ENCODE measurements at places on chromosomes 16 and 17. TPM values are rescaled to one million over a fixed set of nuclear protein-coding genes. Genes with fewer than 3 reads are reported as not detected.

GRCh38 chr16:89738072-89738377 is 16.7 kb downstream of the ZNF276 start:
- DNase-seq = no peak

Gene KCNJ12
- not detected for total RNA-seq

DNA sequence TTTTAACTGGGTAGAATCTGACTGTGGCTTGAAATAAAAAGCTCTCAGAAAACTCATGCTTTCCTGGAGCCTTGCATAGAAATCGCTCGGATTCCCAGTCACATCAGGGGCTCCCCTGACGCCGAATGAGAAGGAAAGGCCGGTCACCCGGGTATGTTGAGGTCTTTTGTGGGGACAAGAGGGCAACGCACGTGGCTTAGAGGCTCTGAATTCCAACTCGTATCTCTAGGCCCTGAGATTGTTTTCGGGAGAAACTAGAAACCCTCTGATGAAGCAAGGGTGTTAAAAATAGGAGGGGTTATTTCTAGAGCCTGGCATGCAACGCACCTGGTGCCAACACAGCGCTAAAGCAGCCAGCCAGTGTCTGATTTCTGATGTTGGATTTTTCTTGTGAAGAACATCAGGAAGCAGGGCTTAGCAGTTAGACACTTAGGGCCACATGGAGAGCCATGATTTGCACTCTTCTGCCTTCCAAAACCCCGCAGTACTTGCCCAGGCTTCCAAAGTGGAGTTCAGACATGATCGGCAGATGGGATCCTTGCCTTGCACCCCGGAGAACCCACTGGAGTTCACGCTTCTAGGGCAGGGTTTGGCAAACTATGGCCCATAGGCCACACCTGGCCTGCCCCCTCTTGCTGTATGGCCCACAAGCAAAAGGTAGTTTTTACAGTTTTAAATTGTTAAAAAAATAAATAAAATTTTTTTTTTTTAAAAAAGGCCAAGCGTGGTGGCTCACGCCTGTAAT is 12.6 kb downstream of the CACNG1 start:
- DNase-seq = no peak

Gene FOXL1
- not detected for total RNA-seq

DNA sequence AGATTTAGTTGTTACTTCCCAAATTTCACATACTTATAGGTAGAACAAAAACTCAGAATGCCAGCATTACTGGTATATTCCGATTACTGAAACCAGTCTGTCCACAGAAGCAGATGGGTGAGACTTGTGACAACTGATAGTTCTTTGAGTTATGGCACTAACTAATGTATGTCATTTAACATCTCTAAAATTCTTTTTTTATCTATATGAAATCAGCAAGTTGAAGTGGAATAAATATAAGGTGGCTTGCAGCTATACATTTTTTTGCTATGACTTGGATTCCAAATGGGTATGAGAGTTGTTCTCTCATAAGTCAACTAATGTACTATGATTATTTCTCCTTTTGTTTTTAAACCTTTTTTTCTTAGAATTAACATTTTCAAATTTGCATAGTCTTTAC is 69.1 kb downstream of the VMP1 start:
- no peak for DNase-seq

Gene RND2
- total RNA-seq = 0.14 TPM

- DNase-seq = no peak
These were observed 4.1 kb downstream of the AOC3 start for GRCh38 chr17:42855048-42855596.

Gene CDH5
- total RNA-seq = not detected

DNA sequence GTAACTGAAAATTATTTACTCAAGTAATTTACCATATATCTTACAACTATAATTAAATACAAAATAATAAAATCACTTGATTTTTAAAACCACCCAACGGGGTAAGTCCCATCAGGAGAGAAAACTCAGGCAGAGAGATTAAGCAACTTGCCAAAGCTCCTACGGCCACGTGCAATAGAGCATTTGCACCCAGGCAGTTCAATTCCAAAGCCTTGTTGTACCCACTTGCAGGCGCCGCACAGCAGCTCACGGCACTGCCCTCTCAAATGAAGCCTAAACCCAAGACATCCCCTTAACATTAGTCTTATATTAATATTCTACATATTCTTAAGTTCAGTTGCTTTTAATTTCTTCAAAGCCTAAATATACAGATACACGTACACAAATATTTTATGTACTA is 75.7 kb downstream of the SPAG9 start:
- DNase-seq = no peak

Gene ELMO3
- 7.6 TPM for total RNA-seq

- no peak for DNase-seq
These were observed 10.3 kb upstream of the GSG1L start for GRCh38 chr16:28073836-28074235.

- no peak for DNase-seq
These were observed 14.4 kb downstream of the CTRL start for GRCh38 chr16:67917140-67917851.

DNA sequence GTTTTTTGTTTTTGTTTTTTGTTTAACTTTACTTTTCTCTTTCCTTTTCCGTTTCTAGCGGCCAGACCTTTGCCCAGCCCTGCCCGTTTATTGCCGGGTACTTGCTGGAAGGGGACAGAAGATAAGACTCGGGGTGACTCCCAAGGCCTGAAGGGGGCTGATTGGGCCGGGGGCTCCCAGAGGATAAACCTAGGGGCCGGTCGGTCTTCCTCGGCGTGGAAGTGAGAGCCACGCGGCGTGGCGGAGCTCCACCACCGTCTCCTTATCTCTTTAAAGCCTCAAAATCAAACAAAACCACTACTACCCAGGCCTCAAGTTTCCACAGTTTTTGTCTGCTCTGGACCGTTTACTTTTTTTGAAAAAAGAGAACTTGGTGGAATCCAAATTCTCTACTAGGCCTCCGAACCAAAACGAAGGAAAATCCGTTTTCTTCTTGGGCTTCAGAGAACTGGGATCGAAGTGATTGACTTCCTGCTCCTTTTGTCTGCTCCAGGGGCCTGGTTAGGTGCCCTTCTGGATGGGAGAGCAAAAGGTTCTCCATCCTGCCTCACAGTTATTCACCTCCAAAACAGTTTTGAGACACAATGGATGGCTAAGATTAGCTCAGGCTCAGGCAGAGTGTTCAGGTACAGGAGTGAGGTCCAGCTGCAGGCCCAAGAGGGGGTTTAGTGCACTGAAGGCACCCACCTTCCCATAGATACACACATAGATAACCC is 8.5 kb upstream of the HOXB9 start:
- DNase-seq = no peak

DNA sequence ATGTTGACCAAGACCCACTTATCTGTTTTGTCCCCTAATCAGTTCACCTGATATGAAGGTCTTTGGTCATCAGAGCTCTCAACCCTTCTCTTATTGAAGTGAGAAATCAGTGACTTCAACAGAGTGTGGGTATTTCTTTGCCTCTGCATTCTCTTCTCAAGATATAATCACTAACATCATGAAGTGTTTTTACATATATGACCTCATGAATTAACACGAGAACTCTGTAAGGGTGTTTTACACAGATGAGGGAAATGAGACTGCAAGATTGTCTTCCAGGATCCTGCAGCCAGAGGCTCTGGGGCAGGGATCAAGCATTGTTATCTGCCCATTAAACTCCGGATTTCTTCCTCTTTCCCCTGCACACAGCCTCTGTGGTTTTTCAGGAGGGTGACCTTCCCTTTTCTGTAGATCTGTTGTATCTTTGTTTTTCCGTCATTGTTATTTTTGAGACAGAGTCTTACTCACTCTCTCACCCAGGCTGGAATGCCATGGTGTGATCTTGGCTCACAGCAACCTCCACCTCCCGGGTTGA is 22.7 kb downstream of the LCMT1 start:
- DNase-seq = no peak
